Suppressor macrophage treated with lipopolysaccharide for 4 hours (primary cell): ENCODE measurements at places on chromosomes 5 and 9.
A peak's percentile ranks its signal among the peaks of the same experiment; 100 is the strongest.

DNA sequence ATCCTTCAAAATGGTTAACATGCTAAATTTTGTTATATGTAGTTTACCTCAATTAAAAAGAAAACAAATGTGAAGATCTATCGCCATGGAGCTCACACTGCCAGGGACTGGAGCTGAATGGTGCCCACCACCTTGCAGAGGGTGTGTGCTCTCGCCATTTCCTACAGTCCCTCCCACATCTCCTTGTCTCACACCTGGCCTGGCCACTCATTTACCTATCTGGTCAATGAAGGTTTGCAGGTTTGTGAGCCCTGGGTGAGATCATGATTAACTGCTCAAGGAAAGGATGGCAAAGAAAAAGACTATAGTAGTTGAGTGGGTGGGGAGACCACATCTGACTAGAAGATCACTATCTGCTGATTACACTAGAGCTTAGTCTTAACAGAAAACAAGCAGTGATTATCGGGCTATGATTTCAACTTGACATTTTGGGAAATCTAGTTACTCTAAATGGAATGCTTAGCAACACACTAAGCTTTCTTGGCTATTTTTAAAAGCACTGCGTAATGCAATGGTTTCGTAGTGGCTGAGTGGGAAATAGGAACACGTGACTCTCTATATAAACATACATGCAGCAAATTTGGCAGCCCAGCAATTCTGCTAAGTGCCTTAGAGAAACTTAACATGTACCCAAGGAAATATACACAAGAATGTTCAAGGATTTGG is 27.3 kb downstream of the PUM3 start:
- peak; percentile 4 for DNase-seq

GRCh38 chr9:89223396-89223977 is 44.9 kb upstream of the SHC3 start:
- no peak for DNase-seq

DNA sequence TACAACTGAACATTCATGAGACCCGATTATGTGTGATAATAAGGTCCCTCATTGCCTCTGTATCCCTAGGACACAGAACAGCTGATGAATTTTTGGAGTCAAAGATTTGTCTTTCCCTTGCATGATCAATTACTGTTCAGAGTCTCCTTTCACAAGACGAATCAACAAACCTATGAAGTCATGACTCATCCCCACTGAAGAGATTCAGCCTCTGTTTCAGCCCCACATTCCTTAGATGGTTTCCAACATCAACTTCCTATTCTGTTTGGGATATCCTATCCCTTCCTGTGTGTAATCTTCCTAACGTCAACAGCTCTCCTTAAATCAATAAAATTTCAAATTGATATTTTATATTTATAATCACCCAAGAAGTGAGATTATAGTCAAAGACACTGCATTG is 199.0 kb downstream of the DNAH5 start:
- no peak for DNase-seq

DNA sequence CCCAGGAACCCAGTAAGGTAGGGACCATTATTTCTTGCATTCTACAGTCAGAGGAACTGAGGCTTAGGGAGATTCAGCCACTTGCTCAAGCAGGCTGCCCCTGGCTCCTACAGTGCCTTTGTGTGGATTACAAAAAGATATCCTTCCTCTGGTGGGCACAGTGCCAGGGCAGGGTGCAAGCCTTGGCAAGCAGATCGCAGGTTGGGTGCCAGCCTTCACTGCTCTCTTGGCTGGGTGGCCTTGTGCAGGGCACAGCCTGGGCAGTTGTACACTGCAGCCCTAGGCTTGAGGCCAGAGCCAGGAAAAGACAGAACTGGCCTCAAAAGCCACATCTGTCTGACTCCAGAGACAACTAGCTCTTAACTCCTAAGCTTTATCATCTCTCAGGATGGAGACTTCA is 15.0 kb downstream of the DOCK2 start:
- no peak for DNase-seq

GRCh38 chr9:72935595-72935994 is 17.3 kb downstream of the ALDH1A1 start:
- no peak for DNase-seq

GRCh38 chr9:135227641-135228251 is 140.3 kb downstream of the OLFM1 start:
- DNase-seq: no peak

DNA sequence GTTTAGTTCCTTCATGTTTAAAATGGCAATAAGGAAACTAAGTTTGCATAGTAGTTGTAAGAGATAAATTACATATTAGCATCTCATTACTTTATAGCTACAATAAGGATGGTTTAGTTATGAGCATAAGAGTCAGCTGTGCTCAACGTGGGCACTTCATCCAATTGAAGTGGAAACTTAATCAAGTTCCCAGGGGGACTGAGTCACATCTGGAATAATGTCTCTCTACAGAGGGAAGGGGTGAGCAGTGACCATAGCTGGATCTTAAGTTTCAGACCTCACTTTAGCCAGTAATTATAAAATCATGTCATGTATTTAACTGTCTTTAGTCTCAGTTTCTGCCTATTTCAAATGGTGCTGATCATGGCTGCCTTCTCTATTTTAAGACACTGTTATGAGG is 36.8 kb upstream of the FAM240B start:
- no peak for DNase-seq

- DNase-seq: no peak
Measured at GRCh38 chr9:76996700-76997099, 22.8 kb upstream of the FOXB2 start.

DNA sequence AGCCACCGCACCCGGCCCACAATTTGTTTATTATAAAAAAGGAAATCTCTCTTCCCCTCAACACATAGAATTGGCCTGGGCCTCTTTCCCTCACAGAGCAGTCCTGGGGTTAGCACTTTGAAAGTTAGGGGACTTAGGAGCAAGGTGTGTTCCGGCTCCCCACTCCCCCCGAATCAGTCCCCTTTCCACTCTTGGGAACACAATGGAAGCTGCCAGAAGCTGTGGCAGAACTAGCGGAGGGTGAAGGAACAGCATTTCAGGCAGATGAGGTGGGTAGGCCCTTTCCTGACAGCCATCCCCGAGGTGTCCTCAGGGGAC is 16.4 kb upstream of the C5orf47 start:
- DNase-seq: no peak

- DNase-seq: no peak
Measured at GRCh38 chr9:95910023-95910707, 34.7 kb downstream of the ERCC6L2 start.

DNA sequence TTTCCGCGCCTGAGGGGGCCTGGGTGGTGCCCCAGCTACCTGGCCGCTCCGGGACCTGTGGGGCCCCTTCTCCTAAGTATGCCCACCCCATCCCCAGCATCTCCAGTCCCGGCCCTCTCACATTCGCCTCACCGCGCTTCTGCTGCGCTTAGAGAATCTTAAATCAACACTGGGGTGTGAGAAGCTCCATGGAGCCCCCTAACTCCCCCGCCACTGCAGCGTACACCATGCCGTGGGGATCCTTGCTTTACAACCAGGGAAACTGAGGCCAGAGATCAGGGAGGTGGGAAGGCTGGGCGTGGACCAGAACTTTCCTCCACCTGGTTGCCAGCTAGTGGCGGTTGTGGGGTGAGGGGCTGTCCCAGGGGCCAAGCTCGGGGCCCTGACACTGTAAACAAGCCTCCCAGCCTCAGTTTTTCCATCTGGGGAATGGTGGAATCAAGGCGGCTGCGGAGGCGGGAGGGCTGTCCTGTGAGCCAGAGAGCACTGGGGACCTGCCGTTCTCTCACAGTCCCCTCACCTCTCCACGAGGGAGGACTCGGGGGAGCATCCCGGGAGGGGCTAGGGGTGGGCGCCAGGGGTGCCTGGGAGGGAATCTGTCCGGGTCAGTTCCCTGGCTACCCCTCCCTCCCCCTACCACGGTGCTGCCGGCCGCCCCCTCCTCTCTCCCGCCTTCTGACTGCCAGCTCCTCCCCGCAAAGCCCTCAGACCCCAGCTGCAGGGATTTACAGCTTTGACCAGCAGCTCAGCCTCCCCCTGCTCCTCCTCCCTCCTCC is 161.2 kb downstream of the C9orf50 start:
- no peak for DNase-seq
